ENCODE measurements at places on chromosomes 7 and 10.

DNA sequence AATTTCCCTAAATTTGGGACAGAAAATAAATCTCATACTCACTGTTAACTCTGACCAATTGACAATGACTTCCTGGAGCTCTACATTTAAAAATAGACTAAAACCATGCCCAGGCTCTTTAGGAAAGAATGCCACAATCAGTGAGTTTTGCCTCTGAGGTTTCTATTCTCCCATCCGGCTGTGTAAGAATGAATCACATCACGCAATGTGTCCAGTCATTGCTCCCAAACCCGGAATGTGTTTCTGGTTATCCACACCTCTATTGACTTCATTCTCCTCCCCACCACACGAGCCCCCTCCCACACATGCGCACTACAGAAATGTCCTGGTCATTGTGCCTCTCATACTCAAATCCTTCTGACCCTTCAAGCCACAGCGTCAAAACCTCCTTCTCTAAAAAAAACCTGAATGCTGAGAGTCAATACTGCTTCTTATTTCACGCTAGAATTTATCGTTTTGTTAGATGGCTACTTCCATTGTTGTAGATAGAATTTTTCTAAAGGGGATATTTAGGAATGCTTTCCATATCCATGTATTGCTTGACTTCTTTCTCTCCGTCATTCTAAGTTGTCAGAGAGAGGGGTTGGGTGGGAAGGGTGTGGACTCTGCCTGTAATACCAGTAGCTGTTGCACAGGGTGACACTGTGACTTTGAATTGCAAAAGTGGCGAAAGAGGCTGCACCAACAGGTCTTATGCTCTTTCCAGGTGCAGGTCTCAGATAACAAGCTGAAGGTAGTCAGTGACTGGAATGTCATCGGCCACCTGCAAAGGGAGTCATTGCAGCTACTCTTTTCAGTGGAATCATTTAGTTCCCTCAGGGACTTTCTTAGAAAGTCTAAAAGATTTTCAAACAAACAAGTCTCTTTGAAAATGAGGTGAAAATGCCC, 356.6 kb downstream of the PAXIP1 start:
- no peak for DNase-seq

DNA sequence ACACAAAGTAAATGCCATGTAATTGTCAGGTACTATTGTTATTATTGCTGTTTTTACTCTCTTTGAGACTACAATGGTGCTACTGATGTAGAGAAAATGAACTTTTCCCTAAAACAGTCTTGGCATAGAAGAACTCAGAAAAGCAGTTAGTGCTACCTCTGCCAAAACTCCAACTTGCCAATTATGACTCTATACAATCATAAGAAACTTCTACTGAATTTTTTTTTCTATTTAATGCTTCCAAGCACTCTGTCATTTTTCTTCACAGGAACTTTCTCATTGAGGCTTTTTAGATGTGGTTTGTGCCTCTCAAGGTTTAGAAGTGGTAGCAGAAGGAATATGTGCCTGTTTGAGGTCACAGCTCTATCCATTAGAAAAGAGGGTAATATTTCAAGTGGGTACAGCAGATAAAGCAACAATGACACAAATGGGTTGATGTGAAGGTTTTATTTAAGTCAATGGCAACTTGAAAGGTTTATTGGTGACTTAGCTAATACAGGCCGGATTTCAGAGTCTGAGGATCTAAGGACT, 64.0 kb upstream of the FERD3L start:
- no peak for DNase-seq

DNA sequence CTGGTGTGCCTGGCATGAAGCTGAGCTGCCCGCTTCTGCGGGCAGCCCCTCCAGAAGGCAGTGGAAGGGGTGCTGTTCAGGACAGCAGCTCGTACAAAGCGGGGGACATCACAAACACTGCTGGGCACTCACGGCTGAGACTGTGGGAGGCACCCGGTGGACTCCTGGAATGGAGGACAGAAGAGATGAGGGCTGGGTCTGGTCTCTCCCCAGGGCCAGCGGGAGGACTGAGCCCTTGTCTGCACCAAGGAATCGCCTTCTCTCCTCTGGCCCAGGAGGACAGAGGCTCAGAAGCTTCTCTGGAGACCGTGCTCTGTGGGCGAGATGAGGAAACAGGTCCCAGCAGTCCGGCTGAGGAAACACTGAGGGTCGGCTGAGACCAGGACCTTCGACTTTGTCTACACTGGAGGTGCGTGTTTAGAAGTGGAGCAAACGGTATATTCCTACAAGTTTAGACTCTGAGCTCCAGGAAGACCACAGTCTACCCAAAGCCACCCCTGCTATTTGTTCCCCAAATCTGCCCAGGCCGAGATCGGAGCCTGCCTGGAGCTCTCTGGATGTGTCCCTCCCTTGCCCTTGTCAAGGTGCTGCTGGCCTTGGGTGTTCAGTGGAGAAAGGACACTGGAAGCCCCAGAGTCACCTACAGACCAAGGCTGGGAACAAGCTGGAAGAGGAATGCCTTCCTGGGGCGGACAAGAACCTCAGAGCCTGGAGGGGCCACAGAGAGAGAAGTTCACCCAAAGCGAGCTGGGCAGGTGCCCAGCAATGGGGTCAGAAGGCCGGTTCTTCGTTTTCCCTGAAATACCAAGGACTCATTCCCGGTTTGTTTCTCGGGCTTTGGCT, 12.9 kb upstream of the INPP5A start:
- DNase-seq: no peak

GRCh38 chr7:45701701-45702510, 127.7 kb downstream of the ADCY1 start:
- no peak for DNase-seq

DNA sequence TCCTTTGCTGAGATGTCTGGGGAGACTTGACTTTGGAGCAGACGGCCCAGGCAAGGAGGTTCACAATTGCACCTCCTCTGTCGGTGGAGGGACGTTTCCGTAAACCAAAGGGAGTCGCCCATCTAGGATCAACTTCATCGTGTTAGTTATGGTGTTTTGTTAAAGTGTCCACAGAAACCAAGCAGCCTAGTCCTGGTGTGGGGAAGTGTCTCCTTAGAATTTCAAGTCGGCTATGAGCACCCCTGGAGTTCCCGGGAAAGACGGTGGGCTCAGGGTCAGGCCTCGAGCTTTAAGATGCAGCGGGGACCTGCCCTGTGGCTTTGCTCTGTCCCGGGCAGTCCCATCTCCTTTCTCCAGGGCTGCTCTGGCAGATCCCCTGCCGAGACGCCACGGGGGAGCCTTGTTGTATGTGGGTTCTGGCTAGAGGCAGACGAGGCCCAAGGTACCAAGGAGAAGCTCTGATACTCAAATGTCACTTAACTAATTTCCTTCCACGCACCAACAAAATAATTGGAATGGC, 319.2 kb downstream of the ADARB2 start:
- no peak for DNase-seq

GRCh38 chr7:142455392-142455791, 197.5 kb upstream of the PRSS58 start:
- no peak for DNase-seq

GRCh38 chr10:51235865-51236264, 161.6 kb downstream of the PRKG1 start:
- no peak for DNase-seq

- DNase-seq: no peak
Measured at GRCh38 chr10:74223755-74224529, 72.9 kb downstream of the ADK start.

GRCh38 chr10:53123311-53123710, 350.7 kb upstream of the MBL2 start:
- no peak for DNase-seq

- DNase-seq: no peak
Measured at GRCh38 chr10:120115959-120116358, 223.4 kb downstream of the SEC23IP start.

DNA sequence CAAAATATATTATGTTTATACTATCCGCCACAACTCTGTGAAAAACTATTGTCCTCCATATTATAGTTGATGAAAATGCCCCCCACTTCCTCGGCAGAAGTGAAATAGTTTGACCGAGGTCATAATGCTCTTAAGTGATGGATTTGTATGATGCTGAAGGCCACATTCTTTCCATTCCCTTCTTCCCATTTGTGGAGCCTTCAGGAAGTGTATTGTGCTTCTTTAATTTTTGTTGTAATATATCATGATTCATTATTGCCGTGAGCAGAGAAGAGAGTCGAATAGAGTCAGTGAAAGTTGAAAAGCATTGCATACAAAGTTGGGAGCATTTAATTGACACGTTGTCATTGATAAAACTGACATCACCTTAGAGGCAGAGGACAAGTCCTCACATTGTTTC, 460.3 kb downstream of the SUGCT start:
- no peak for DNase-seq

DNA sequence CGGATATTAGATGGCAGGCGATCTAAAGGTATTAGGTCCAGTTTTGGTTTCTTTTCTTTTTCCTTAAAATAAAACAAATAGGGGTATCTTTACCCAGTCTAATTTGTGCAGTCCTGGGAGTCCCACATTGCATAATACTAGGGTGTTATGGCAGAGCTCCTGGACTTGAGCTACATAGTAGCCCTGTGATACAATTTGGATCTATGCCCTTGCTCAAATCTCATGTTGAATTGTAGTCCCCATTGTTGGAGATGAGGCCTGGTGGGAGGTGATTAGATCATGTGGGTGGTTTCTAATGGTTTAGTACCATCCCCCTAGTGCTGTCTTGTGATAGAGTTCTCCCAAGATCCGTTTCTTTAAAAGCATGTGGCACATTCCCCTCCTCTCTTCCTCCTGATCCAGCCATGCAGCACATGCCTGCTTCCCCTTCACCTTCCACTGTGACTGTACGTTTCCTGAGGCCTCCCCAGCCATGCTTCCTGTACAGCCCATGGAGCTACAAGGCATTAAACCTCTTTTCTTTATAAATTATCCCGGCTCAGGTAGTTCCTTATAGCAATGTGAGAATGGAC, 141.9 kb downstream of the RPS24 start:
- no peak for DNase-seq

GRCh38 chr10:100930368-100930767, 17.6 kb downstream of the SLF2 start:
- no peak for DNase-seq

DNA sequence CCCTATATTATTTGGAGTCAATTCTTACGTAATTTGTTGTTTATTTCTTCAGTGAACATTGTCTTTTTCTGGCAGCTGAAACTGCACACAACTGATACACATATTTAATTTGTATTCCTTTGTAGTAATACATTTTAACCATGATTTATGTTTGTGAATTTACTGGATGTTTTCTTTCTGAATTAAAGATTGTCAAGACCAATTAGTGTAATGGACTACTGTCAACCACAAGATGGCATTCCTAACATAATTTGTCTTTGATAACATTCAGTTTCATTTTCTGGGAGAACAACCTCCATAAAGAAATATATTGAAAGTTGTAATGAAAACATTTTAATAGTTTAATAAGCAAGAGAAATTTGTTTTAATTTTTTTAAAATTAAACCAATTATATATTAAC, 10.1 kb downstream of the THNSL1 start:
- DNase-seq: no peak

- no peak for DNase-seq
Measured at GRCh38 chr7:138095972-138096935, 20.0 kb downstream of the AKR1D1 start.

DNA sequence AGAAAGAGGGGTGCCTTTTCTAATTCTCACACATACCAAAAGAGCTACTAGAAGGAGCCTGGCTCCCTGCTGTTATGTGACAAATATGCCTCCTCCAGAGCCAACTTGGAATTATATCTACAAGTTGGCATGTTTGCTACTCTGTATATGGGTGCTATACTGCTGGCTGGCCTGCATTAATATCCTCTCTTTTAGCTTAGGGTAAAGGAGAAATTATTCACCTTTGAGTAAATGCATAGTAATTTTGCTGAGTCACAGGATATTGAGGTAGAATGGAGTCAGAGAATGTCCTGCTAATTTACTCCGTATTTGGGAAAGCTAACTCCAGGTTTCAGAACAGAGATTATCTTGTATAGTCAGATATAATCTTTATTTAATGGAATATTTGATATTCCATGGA, 24.2 kb upstream of the LIPN start:
- no peak for DNase-seq

- DNase-seq: no peak
Measured at GRCh38 chr7:52909131-52909530, 126.3 kb upstream of the POM121L12 start.

DNA sequence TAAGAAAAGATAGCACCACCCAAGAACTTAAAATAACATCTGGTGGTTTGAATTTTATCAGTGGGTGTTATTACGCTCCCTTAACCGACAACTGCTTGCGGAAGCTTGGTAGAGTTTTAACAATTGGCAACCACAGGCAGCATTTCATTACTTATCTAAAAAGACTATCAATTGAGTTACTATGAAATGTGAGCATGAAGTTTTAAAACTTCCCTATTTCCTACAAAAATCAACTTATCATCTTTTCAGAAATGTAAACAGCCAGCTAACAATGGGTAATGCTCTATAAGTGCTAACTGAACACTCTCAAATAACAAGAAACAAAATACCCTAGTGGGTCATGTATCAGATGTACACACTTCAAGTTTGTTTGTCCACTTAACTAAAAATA, 68.8 kb downstream of the OSBPL3 start:
- DNase-seq: no peak

DNA sequence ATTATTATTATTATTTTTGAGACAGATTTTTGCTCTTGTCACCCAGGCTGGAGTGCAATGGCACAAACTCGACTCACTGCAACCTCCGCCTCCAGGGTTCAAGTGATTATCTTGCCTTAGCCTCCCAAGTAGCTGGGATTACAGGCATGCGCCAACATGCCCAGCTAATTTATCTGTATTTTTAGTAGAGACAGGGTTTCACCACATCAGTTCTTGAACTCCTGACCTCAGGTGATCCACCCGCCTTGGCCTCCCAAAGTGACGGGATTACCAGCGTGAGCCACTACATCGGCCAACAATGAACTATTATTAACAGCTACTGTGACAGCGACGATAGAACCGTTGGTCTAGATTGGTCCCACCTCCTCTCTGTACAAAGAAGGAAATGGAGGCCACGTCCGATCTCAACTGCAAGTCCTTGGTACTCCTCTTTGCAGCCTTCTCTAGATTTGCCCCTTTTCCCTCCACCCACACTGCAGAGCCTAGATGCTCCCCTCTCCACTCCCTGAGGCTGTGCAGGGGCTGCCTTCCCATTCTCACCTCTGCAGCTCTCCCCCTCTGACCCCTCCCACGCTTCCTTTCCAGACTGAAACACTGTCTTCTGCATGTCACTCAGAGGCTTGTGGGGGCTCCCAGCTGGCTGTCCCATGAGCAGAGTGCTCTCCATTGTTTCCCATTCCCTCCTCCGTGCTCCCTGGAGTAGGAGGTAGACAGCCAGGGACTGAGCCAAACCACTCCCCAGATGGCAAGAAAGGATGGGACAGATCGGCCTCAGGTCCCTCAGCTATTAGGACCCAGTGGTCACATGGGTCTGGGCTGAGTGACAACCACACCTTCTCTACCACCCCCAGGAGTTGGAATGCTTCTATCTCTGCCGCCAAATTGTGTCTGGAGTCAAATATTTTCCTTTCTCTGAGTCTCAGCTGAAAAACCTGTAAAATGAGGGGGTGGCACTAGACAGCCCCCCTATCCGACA, 2.3 kb downstream of the LOXL4 start:
- DNase-seq: no peak

GRCh38 chr7:18461785-18462467, 33.6 kb upstream of the HDAC9 start:
- no peak for DNase-seq
